ENCODE measurements at places on chromosomes 4 and X.

- no peak for DNase-seq
Measured at GRCh38 chr4:159290321-159291030, 187.6 kb downstream of the RAPGEF2 start.

GRCh38 chr4:168817370-168817769 lies 192.7 kb downstream of the CBR4 start:
- no peak for DNase-seq

DNA sequence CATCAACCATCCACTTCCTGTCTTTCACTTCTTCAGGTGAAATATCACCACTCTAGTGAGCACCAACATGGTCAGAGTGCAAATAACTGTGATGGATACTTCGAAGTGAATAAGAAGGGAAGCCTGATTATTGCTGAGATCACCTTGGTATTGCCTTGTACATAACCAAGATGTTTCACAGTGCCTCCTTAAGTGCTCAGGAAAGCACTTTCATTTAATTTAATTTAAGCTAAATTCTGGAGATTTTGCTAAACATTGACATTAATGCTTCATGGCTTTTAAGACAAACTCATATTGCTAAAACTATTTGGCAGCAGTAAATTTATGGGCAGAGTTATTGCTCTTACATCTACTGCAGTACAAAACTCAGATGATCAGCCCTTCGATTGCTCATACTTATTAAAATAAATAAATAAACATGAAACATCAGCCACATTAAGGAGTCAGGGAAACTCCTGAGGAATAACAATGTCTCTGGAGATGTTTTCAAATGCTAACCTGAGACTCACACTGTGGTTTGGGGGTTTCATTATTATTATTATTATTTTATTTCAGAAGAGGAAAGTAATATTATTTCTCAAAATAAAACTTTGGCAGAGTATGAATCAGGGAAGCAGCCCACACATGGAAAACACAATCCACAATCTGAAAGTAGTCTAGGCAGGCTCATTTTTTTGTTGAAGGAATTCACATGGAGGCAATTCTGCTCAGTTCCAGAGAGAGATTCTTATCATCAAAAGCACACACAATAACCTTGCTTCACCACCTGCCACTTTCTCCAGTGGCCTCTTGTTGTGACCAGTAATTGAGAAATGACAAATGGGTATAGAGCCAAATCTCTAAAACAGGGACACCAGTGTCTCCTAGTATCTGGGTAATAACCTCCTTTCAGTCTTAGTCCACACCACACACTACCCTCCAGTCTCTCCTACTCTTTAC lies 344.2 kb downstream of the MAPK10 start:
- DNase-seq = no peak

DNA sequence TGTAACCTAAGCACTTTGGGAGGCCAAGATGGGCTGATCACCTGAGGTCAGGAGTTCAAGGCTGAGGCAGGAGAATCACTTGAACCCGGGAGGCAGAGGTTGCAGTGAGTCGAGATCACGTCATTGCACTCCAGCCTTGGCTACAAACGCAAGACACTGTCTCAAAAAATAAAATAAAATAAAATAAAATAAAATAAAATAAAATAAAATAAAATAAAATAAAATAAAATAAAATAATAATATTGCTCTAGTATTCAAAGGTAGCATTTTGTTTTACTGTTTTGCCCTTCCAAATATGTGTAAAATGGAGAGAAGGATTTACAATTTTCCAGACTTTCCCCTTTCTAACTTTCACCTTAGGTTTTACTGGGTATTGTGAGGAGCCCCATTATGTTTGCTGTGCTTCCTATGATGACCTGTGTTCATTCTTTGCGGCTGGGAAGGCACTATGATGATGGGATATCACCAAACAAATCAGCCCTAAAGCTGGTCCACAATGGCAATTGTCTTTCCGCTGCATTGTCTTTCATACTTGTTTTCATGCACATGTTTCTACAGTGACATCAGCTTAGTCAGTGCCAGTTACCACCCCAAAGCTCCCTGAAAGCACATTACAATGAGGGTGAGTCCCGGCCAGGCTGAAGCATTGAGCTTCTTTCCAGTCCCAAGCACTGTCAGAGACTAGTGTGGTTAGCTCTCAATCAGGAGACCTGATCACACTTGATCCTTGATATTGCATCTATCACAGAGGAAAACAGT lies 50.8 kb downstream of the DTHD1 start:
- peak; percentile 11 for DNase-seq

- peak; percentile 46 for DNase-seq
Measured at GRCh38 chr4:26459054-26459755, 31.1 kb downstream of the CCKAR start.

GRCh38 chr4:153757407-153757806 lies 2.4 kb downstream of the RNF175 start:
- DNase-seq = no peak

- no peak for DNase-seq
Measured at GRCh38 chr4:89257376-89257775, 50.2 kb downstream of the GPRIN3 start.

- no peak for DNase-seq
Measured at GRCh38 chr4:101458473-101458872, 111.1 kb upstream of the PPP3CA start.

DNA sequence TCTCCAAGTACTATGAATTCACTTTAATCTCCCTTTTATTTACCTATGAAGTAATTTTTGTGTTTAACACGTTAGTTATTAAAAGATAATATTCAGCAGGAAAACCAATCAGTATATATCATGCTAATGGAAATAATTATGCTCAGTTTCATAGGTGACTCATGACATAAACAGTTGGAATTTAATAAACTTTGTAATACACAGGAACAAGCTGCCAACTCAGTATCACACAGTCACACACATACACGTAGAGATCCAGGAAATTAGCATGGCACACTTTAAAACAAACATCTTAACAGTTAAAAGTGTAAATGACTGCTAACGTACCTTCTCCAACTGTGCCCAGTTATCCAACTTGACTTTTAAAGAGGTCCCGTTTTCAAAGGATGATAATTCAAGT lies 2.3 kb downstream of the SPATA4 start:
- no peak for DNase-seq

DNA sequence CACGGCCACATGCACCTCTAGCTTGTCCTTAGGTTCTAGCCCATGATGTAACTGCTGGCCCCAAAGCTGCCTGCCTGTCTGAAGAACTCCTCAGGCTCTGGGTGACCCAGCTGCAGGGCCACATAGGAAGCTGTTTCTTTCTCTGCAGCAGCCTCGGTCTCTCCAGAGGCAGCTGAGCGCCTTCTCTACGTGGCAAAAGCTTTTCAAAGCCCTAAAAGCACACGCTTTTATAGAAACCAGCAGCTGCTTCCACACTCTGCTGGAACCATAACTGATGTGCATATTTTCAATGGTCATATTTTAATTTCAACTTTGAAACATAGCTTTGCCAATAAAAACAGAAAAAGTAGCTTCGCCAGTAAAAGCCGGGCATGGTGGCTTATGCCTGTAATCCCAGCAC lies 37.4 kb downstream of the FAM53A start:
- no peak for DNase-seq

DNA sequence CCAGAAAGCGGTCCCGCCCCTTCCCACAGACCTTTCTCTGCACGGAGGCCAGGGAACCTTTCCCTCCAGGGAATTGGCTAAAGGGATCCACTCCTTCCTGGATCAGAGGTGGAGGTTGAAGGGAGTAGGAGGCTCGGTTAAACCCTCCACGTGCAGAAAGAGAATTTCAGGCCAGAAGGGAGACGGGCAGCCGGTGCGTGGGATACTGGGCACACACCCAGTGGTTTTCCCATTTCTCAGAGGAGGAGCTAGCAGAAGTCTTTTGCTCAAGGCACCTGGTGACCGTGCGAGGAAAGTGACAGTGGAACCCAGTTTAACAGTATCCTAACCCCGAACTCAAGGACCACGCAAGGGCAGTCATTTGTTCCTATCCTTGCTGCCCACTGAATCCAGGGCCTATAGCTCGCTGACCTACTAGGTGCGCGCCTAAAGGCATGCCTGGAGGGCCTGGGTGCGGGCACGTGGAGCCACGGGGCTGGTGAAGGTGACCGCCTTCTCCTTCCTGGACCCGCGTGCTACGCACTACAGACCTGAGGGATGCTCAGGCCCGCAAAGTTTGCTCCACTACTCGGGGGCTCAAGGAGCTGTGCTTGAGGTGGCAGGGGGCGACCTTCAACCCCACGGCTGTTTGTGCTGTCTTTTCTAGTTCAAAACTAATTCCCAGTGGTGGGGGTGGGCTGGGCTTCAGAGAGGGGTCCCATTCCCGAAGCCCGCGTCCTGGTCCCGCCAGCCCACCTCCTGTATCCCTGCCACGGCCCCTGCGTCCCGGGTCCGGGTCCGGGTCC lies 587 bp upstream of the AFF2 start:
- no peak for DNase-seq

DNA sequence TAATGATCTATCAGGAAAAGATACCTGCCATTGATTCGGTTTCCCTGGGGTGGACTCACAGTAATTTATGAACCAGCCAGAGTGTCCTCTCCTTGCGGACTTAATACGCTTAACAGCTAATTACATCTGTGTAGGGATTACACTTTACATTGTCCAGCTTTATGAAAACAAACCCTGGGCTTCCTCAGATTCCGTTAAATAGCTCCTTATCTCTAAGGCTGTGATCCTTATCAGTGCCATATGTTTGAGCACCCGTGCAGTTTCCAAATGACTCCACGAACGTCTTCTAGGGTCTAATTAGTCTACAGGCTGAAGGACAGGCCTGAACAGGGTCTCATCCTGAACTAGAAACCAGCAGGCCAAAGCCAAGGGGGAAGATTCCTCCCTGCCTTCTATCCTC lies 56.9 kb downstream of the KDR start:
- DNase-seq = no peak

- DNase-seq = no peak
Measured at GRCh38 chr4:130814896-130815295, 1718.9 kb downstream of the C4orf33 start.

All from neural progenitor cell (in vitro differentiated cells).